ENCODE measurements at places on chromosomes 1 and 21. TPM values are rescaled to one million over a fixed set of nuclear protein-coding genes. Genes with fewer than 3 reads are reported as not detected.

- H3K4me1 ChIP-seq = no peaks in the 10 kb centered on the region
- no peak overlapping the region for H3K27ac ChIP-seq
- H3K36me3 ChIP-seq = no peaks in the 10 kb centered on the region
- no peak overlapping the region for H3K4me3 ChIP-seq
Observed at GRCh38 chr1:166597516-166597915, 241.8 kb upstream of the POGK start.

GRCh38 chr1:6185635-6186382 is 5.7 kb upstream of the CHD5 start:
- DNase-seq = no peak
- no peak overlapping the region for H3K4me3 ChIP-seq
- no peak overlapping the region for H3K27ac ChIP-seq
- peaks cover 22% of the 10 kb centered on the region for H3K36me3 ChIP-seq
- peaks cover 7% of the 10 kb centered on the region for H3K4me1 ChIP-seq

GRCh38 chr1:233677690-233678354 is 63.9 kb downstream of the KCNK1 start:
- no peaks in the 10 kb centered on the region for H3K36me3 ChIP-seq
- no peak for DNase-seq
- no peaks in the 10 kb centered on the region for H3K4me1 ChIP-seq
- H3K4me3 ChIP-seq = no peak overlapping the region
- no peaks in the 10 kb centered on the region for H3K27me3 ChIP-seq

CHI3L1 gene
- 5.2 TPM for total RNA-seq

DNA sequence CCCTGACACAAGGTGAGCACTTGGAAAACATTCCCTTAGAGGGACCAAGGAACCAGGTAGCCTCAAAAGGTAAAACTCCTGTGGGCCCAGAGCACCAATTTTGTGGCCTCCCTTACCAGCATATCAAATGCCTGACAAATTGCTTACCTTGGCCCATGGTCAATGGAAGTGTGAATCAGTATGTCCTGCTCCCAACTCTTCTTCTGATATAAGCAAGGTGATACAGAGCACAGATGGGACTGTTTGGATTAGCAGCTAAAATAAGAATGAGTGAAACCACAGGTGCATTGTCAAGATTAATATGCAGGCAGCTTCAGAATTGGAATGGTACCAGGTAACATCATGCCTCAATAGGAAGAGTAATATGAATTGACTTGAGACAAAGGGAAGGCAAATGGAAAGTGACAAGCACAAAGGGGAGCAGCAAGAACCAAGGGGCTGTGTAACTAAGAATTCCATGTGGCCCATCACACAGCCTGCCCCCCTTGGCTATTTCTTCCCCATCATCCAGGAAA is 156.8 kb upstream of the KCND3 start:
- H3K36me3 ChIP-seq = no peaks in the 10 kb centered on the region
- H3K27ac ChIP-seq = no peak overlapping the region
- peaks cover 7% of the 10 kb centered on the region for H3K27me3 ChIP-seq
- DNase-seq = no peak
- no peaks in the 10 kb centered on the region for H3K4me1 ChIP-seq
- no peak overlapping the region for H3K4me3 ChIP-seq

WDR77 gene
- 26.3 TPM for total RNA-seq

MAN1A2 gene
- total RNA-seq = 66.5 TPM

GRCh38 chr1:243475966-243476365 is 220.1 kb downstream of the SDCCAG8 start:
- H3K4me3 ChIP-seq = no peak overlapping the region
- H3K36me3 ChIP-seq = no peaks in the 10 kb centered on the region
- no peak overlapping the region for H3K27ac ChIP-seq
- H3K4me1 ChIP-seq = no peaks in the 10 kb centered on the region
- DNase-seq = no peak
- H3K27me3 ChIP-seq = no peaks in the 10 kb centered on the region

DNA sequence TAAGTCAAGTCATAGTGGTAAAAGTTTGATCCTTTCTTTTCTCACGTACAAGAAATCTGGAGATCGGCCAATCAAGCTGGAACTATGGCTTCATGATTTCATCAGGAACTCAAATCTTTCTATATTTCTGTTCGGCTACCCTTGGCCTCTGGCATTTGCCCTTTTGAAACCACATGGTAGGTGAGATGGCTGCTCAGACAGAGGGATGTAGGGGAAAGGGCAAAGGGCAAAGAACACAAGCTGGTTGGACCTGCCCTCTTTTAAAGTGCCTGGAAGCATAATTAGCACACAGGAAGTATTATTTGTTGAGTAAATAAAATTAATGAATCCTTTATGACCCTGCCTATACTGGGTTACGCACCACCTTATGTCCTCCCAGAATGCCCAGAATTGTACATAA is 11.5 kb upstream of the RGS1 start:
- H3K27me3 ChIP-seq = no peaks in the 10 kb centered on the region

DNA sequence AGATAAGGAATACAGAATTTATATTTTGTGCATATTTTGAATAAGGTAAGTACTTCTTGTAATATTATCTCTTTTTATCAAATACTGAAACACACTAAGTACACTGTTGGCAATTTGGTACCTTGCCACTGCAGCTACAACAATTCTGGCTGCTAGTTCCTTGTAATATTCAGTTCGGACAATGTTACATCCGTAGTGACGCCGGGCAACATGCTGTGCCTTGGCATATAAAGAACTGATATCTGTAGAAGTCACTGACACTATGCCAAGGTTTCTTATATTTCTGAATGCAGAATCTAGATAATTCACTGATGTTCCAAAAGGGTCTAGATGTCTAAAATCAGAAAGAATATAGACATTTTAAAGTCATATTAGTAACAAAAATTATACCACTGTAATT is 17.5 kb downstream of the TRMT1L start:
- H3K36me3 ChIP-seq = peaks cover 2% of the 10 kb centered on the region
- H3K4me3 ChIP-seq = no peak overlapping the region
- no peak overlapping the region for H3K27ac ChIP-seq
- DNase-seq = no peak

- H3K36me3 ChIP-seq = no peaks in the 10 kb centered on the region
- no peak for DNase-seq
- H3K4me3 ChIP-seq = no peak overlapping the region
- H3K4me1 ChIP-seq = no peaks in the 10 kb centered on the region
- H3K27me3 ChIP-seq = no peaks in the 10 kb centered on the region
Observed at GRCh38 chr1:240820816-240821215, 208.9 kb upstream of the GREM2 start.

DNA sequence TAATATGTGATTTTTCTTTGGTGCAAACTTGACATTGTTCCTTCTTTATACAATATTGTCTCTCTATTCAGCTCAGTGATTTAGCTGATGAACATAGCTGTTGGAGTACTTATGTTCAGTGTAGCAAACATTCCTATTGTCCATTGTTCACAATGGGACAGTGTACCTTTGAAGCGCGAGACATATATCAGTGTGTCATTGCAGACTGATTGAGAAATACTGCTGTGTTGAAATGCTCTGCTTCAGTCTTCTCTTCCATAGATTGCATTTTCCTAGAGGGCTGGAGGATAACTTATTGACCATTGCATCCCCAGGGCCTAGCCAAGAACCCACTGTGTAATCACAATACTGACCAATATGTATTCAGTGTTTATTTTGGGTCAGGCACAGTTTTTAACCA is 46.5 kb downstream of the HLX start:
- no peak overlapping the region for H3K27ac ChIP-seq
- no peaks in the 10 kb centered on the region for H3K27me3 ChIP-seq
- no peaks in the 10 kb centered on the region for H3K4me1 ChIP-seq
- H3K4me3 ChIP-seq = no peak overlapping the region
- no peak for DNase-seq

FHAD1 gene
- total RNA-seq = not detected

DNA sequence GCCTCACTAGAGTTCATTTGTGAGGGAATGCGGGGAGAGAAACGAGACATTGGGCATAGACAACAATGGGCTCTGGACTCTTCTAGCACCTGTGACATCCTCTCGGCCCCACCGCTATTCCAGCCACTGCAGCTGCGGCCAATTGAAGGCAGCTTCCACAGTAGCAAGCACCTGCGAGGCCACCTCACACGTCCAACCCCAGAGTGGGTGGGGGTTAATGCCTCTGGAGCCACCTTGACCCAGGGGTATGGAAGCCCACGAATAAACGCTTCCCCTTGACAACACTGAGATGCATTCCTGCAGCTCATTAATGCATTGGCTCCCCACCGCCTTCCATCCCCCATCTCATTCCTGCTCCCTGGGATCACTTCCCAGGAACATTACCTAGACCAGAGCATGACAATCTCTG is 104.4 kb downstream of the GLIS1 start:
- no peak overlapping the region for H3K27ac ChIP-seq
- H3K36me3 ChIP-seq = no peaks in the 10 kb centered on the region
- H3K4me3 ChIP-seq = no peak overlapping the region

DNA sequence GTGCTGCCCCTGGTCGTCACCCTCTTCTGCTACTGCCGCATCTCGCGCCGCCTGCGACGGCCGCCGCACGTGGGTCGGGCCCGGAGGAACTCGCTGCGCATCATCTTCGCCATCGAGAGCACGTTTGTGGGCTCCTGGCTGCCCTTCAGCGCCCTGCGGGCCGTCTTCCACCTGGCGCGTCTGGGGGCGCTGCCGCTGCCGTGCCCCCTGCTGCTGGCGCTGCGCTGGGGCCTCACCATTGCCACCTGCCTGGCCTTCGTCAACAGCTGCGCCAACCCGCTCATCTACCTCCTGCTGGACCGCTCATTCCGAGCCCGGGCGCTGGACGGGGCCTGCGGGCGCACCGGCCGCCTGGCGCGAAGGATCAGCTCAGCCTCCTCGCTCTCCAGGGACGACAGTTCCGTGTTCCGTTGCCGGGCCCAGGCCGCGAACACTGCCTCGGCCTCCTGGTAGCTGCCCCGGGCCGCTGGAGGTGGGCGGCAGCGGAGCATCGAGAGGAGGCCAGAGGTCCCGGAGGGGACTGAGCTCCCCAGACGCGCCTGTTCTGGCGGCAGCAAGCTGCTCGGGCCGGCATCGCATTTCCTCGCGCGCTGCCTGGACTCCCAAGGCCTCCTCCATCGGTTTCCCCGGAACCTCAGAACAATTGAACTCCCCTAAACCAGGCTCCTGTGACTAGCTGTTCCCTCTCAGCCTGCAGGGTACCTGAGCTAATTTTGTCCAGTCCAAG is 1.1 kb downstream of the GPR25 start:
- peak overlapping the region; percentile 39 for H3K27ac ChIP-seq
- peaks cover 70% of the 10 kb centered on the region for H3K4me1 ChIP-seq
- no peak overlapping the region for H3K4me3 ChIP-seq
- no peaks in the 10 kb centered on the region for H3K27me3 ChIP-seq
- H3K36me3 ChIP-seq = no peaks in the 10 kb centered on the region
- DNase-seq = no peak

DNA sequence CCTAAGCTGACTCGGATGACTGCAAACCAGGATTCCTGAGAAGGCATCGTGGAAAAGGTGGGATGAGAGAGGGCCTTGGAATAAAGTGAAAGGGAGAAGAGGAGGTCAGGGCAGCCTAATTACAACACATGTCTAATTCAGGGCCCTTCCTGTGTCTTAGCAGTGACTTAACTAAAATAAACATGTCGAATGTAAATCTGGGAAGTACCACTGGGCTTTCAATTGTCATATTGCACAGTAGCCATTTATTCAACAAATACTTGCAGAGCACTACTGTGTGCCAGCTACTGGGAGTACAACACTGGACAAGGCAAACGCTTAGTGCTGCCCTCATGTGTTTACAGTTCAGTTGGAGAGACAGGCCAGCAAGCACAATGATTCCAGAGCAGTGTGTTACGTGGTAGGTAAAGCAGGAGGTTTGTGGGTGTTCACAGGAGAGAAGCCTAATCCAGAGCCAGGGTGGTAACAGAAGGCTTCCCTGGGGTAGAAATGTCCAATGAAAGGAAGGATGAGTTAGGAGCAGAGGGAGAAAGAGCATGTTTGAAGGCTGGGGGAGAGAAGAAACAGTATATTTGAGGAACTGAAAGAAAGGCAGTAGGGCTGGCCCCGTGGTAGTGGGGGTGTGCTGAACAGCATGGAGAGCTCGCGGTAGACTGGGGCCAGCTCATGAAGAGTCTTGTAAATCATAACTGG is 38.0 kb upstream of the RASAL2 start:
- no peak overlapping the region for H3K27ac ChIP-seq
- H3K4me3 ChIP-seq = no peak overlapping the region
- no peaks in the 10 kb centered on the region for H3K27me3 ChIP-seq
- H3K4me1 ChIP-seq = no peaks in the 10 kb centered on the region
- DNase-seq = no peak

RHD gene
- not detected for total RNA-seq

GRCh38 chr1:248850124-248850523 is 8.8 kb downstream of the ZNF692 start:
- no peak overlapping the region for H3K4me3 ChIP-seq
- H3K27me3 ChIP-seq = no peaks in the 10 kb centered on the region
- H3K4me1 ChIP-seq = peaks cover 17% of the 10 kb centered on the region
- DNase-seq = no peak

GRCh38 chr21:22898051-22898665 is 1899.9 kb downstream of the NCAM2 start:
- H3K4me3 ChIP-seq = no peak overlapping the region
- DNase-seq = no peak
- H3K4me1 ChIP-seq = no peaks in the 10 kb centered on the region
- H3K27ac ChIP-seq = no peak overlapping the region

OR2L3 gene
- total RNA-seq = 0.11 TPM

HSD3B2 gene
- not detected for total RNA-seq

- peaks cover 26% of the 10 kb centered on the region for H3K4me1 ChIP-seq
- no peak overlapping the region for H3K27ac ChIP-seq
- H3K36me3 ChIP-seq = no peaks in the 10 kb centered on the region
- no peak overlapping the region for H3K4me3 ChIP-seq
Observed at GRCh38 chr1:65009176-65009575, 42.8 kb upstream of the JAK1 start.

UMODL1 gene
- 1.1 TPM for total RNA-seq

GRCh38 chr1:230809256-230809990 is 58.9 kb downstream of the C1orf198 start:
- DNase-seq = no peak
- H3K27ac ChIP-seq = no peak overlapping the region
- H3K27me3 ChIP-seq = no peaks in the 10 kb centered on the region
- no peaks in the 10 kb centered on the region for H3K4me1 ChIP-seq
- no peak overlapping the region for H3K4me3 ChIP-seq

IL20 gene
- total RNA-seq = not detected

DNA sequence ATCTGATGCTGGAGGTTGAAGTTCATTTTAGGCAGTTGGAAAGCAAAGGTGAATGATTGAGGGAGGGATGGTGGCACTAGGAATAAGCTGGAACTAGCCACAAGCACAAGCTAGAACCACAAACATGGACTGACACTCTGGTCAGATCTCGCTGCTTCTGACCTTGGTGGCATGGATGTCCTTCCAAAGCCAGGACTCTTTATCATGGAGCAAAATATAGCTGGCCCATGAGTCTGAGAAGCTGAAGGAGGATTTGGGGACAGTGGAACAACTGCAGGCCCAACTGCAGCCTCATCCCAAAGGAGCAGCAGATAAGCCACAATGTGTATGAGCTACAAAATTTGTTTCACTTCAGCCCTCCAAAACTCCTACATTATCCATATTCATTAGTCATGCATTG is 35.5 kb downstream of the SRSF11 start:
- H3K36me3 ChIP-seq = peaks cover 3% of the 10 kb centered on the region
- H3K4me1 ChIP-seq = no peaks in the 10 kb centered on the region
- no peak for DNase-seq
- H3K27ac ChIP-seq = no peak overlapping the region

FAM72D gene
- not detected for total RNA-seq

- H3K4me1 ChIP-seq = no peaks in the 10 kb centered on the region
- H3K4me3 ChIP-seq = no peak overlapping the region
- H3K27ac ChIP-seq = no peak overlapping the region
- H3K36me3 ChIP-seq = no peaks in the 10 kb centered on the region
Observed at GRCh38 chr21:16020878-16021277, 291.1 kb downstream of the USP25 start.

NHLH1 gene
- total RNA-seq = 0.41 TPM
